Activated CD4-positive, alpha-beta T cell treated with anti-CD3 and anti-CD28 coated beads, Interleukin-2, amount 10 ng/mL, durations not matched to agents 24 days and 14 days (primary cell): ENCODE measurements at places on chromosomes 11 and 22. TPM values are rescaled to one million over a fixed set of nuclear protein-coding genes. Genes with fewer than 3 reads are reported as not detected.

XKR3 gene
- total RNA-seq = not detected in 2 replicates

TSSK2 gene
- not detected in 2 replicates for total RNA-seq

SHISAL1 gene
- not detected in 2 replicates for total RNA-seq

GRM5 gene
- total RNA-seq = not detected in 2 replicates
